ENCODE measurements at places on chromosomes 5 and 9. TPM values are rescaled to one million over a fixed set of nuclear protein-coding genes. Genes with fewer than 3 reads are reported as not detected.

GRCh38 chr9:130981756-130982137 lies 27.2 kb upstream of the LAMC3 start:
- no peak overlapping the region for H3K27ac ChIP-seq
- peaks cover 17% of the 10 kb centered on the region for H3K27me3 ChIP-seq
- no peak overlapping the region for H3K4me3 ChIP-seq
- no peaks in the 10 kb centered on the region for H3K36me3 ChIP-seq
- DNase-seq = no peak

DNA sequence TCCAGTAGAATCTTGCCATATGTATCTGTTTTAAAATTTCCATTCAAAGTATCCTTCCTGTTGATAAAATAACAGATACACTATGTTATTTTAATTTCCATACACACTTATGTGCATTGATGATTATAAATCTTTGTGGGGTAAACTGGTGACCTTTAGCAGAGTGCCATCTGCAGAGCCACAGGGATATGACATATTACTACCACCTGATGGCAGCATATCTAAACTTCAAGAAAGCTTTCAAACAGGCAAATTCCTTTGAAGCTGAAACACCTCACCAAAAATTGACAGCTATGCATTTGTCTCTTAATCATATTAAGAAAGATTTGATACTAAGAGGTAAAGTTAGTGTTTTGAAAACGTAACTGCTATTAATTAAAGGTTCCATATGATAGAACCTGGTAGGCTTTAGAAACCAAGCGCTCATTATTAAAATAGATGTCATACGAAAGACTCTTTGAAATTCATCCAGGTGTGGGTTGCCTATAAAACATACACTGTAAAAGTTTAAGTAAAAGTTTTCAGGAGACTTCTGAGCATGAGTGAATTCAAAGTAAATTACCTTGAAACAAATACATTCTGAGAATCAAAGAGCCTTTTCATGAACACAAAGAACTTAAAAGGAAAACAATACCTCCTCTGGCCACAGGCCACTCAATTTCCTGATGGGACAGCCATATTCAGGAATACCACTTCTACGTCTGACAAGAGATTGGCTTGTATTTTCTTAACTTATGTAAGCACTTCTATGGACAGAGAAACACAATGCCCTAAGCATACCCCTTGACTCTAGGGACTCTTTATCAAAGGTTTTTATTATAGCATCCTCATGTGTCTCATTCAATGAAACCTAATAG lies 93.3 kb downstream of the KIAA0825 start:
- no peaks in the 10 kb centered on the region for H3K36me3 ChIP-seq
- no peaks in the 10 kb centered on the region for H3K4me1 ChIP-seq
- no peak for DNase-seq
- H3K27me3 ChIP-seq = no peaks in the 10 kb centered on the region
- no peak overlapping the region for H3K4me3 ChIP-seq

SIGMAR1 gene
- total RNA-seq = 40.5 TPM

GRCh38 chr9:68654075-68654474 lies 51.0 kb upstream of the PIP5K1B start:
- H3K36me3 ChIP-seq = no peaks in the 10 kb centered on the region
- no peaks in the 10 kb centered on the region for H3K27me3 ChIP-seq
- DNase-seq = no peak
- no peak overlapping the region for H3K4me3 ChIP-seq
- H3K27ac ChIP-seq = no peak overlapping the region

DNA sequence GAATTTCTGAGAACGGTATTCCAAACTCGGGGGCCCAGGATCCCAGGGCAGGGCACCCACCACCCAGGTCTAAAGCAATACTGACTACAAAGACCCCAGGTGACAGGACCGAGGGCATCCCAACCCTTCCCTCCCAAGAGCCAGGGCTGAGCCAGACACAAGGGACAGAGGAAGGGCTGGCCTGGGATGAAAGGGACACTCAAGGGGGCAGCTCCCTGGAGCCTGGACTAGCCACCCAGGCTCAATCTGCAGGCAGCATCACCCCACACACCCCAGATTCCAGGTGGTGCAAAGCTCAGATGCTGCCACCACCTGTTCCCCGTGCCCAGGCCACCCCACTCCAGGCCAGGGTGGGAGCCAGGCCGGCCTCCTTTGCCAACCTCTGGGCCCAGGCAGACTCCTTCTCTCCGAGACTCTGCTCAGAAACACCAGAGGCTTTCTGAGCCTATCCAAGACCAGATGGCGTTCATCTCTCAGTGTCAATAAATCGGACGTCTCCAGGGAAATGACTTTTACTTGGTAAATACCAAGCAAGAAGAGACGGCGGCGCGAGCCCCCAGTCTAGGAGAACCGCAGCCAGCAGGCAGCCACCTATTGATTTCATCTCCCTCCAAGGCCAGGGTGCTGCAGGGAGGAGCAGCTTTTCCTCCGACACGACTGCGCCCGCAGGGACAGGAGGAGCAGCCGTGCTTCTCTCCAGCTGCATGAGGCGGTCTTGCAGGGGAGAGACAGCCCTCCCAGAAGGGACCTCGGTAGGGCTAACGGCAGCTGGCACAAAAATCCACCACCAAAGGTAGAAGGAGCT lies 94.1 kb upstream of the ADAMTS2 start:
- peaks cover 5% of the 10 kb centered on the region for H3K4me1 ChIP-seq
- H3K27ac ChIP-seq = no peak overlapping the region
- no peak overlapping the region for H3K4me3 ChIP-seq
- no peaks in the 10 kb centered on the region for H3K36me3 ChIP-seq
- peak; percentile 47 for DNase-seq
- no peaks in the 10 kb centered on the region for H3K27me3 ChIP-seq

GRCh38 chr5:119966028-119966427 lies 336.7 kb downstream of the FAM170A start:
- no peaks in the 10 kb centered on the region for H3K27me3 ChIP-seq
- DNase-seq = no peak
- H3K36me3 ChIP-seq = no peaks in the 10 kb centered on the region
- no peaks in the 10 kb centered on the region for H3K4me1 ChIP-seq
- no peak overlapping the region for H3K4me3 ChIP-seq

DNA sequence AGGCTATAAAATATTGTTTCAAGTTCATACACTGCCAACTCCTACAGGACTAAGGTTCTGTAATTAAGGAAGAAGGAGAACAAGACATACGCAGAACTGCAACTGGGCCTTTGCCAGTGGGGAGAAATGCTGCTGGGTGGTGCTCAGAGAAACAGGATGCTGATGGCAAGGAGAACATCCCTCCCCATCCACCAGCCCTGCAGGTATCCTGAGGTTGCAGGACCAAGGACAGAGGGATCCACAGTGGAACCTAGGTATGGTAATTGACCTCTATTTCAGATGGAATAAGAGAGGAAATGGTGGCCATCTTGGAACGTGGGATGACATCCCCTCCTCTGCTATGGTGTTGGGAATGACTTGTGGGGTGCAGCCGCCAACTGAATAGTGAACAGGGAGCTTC lies 206.3 kb upstream of the S1PR3 start:
- no peak overlapping the region for H3K4me3 ChIP-seq
- H3K4me1 ChIP-seq = no peaks in the 10 kb centered on the region
- no peaks in the 10 kb centered on the region for H3K27me3 ChIP-seq
- H3K36me3 ChIP-seq = no peaks in the 10 kb centered on the region

GRCh38 chr5:89147031-89147430 lies 264.0 kb upstream of the MEF2C start:
- no peak for DNase-seq
- no peak overlapping the region for H3K4me3 ChIP-seq
- H3K27me3 ChIP-seq = no peaks in the 10 kb centered on the region

DNA sequence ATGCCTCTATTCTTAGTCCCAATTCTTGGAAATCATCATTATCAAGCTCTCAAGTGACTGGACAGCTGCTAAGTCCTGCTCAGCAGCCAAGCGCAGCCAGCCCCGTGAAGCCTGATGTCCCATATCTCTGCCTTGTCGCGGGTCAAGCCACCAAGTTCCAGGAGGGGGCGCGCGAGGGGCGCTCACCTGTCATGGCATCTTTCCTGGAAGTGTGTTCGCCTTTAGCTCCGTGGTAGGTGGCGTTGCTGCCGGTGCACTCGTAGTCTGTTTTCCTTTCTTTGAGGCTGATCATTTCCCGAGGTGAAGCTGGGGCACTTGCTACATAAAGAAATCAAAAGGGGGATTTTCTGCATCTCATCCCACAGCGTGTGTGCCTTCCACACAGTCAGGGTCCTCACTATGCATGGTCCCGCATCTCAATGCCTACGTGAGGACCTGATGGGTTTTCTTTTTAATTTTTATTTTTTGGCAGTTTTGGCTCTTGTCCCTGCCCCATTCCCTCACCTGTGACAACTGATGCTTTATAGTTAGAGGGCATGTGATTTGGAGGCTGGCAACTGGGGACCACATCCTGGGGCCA lies 227.0 kb upstream of the DAP start:
- no peaks in the 10 kb centered on the region for H3K36me3 ChIP-seq

Measured in upper lobe of right lung (tissue), 1 donor.